ENCODE measurements at places on chromosomes 5 and 9.

- no peak for DNase-seq
Observed at GRCh38 chr5:32710550-32711361, at the start of gene NPR3. Gene NPR3 (plus strand): TSS chr5:32711321. CDS start chr5:32711777, 456 bp downstream.

GRCh38 chr5:97124335-97124734, 18.1 kb downstream of the LIX1 start:
- DNase-seq = no peak

DNA sequence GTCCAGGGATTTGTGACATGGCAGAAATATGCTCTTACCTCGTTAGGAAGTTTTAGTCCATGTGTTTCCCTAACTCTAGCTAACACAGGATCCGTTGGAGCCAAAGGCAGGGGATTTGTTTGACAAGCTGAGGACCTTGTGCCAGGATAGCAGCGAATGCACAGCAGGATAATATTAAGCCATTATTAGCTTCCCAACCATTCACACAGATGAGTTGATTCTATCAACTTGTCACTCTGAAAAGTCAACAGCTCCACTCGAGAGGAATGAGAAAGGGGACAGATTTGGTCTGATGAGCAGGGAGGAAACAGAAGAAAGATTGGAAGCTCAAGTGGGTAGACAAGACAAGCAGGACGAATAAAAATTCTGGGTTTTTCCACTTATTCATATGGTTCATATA, 106.2 kb downstream of the FSTL4 start:
- DNase-seq = no peak

GRCh38 chr5:80191991-80192398, 63.9 kb downstream of the SERINC5 start:
- DNase-seq = no peak

DNA sequence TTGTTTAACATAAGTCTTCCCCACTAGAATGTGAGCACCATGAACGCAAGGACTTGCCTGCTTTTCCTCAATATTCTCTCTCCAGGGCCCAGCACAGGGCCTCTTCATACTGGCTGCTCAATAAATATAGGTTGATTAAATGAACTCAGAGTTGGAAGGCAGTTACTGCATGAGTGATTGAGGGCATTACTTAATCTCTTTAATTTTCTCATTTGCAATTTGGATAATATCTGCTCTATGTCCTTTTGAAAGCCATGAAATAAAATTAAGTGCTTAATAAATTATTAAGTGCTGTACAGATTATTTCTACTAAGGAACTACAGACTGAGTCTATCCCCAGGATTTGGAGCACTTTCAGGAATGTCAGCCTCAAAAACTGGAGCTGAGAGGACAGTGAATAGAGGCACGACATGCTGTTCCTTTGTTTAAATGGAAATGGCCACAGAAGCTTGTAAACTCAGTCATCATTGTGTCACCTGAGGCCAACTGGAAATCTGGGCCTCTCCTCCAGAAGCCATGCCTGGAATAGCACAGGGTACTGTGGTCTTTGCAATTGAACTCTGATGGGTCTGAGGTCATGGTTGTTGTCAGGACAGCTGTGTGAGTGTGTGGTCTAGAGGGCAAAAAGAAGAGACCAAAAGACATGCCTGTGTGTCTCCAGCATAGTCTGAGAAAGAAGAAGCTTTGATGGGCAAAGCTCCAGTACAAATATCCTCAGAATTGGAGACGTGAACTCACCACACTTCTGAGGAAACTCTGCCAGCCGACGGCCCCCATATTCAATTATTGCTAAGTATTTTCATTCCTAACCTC, 86.1 kb downstream of the SH3TC2 start:
- no peak for DNase-seq

DNA sequence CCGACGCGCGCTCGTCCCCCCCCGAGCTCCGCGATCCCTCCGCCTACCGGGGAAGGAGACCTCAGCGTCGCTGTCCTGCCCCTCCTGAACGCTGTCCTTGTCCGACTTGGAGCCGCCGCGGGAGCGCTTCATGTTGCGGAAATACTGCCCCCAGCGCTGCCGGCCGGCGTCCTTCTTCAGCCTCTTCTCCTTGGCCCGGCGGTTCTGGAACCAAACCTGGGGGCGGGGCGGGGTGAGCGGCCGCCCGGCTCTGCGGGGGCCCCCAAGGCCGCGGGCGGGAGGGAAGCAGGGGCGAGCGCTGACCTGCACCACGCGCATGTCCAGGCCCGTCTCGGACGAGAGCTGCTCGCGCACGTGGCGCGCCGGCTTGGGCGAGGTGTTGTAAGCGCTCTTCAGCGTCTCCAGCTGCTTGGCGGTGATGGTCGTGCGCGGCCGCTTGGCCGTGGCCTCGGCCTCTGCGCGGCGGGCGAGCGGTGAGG, 6.3 kb downstream of the LHX3 start:
- DNase-seq = no peak

DNA sequence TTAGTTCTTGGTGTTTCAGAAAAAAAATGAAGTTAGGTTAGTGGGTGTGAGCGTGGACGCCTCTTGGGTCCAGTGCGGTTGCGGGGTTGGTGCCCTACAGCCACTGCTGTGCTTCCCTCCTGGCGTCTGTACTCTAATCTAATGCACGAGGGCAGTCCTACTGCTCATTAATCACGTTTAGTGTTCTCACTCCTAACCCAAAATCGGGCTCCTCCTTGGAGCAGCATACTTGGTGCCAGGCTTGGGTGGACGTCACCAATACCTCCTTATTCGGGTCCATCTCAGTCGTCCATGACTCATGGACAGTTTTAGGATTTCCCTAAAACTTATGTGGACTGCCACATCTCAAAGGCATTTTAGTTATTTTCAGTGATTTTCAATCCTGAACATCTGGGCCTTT, 41.6 kb downstream of the TRIO start:
- DNase-seq = no peak

- DNase-seq = no peak
Observed at GRCh38 chr5:159978358-159978757, 30.6 kb upstream of the TTC1 start.

- no peak for DNase-seq
Observed at GRCh38 chr5:53288511-53288910, 179.0 kb upstream of the MOCS2 start.

DNA sequence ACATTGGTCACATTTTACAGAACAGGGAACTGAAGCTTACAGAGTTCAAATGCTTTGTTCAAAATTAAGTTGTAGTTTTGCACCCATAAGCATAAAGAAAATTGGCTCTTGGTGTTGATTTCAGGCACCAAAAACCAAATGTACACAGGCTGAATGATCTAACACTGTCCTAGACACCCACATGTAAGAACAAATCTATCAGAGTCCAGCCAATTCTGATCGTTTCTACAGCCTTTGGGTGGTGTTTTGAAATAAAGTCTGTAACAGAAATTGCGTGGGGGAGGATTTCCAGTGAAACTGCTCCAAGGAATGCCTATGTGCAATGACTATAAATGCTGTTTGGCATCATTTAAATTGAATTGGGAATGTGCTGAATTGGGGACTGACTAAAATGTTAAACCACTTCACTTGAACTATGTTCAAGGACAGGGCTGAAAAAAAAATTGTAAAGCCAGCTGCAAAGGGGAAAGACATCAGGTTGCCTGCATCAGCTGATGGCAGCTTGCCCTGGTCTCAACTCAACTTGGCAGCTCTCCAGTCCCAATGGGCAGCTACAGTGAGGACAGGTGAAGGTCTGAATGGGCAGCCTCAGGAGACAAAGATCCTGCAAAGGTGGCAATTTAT, 92.2 kb upstream of the TRPC7 start:
- no peak for DNase-seq

- DNase-seq = no peak
Observed at GRCh38 chr5:120096413-120096812, 367.7 kb upstream of the PRR16 start.

GRCh38 chr9:133439337-133439736, 17.2 kb downstream of the ADAMTS13 start:
- no peak for DNase-seq

DNA sequence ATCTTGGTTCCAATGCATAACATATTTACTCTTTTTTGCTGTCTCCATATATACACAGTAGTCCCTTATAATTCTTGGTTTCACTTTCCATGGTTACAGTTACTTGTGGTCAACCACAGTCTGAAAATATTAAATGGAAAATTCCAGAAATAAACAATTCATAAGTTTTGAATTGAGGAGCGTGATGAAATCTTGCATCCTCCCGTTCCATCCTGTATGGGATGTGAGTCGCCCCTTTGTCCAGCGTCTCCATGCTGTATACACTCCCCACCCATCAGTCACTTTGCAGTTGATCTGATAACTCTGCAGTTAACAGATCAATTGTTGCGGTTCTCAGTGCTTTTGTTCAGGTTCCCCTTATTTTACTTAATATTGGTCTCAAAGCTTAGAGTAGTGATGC, 11.5 kb upstream of the FAF2 start:
- DNase-seq = no peak

DNA sequence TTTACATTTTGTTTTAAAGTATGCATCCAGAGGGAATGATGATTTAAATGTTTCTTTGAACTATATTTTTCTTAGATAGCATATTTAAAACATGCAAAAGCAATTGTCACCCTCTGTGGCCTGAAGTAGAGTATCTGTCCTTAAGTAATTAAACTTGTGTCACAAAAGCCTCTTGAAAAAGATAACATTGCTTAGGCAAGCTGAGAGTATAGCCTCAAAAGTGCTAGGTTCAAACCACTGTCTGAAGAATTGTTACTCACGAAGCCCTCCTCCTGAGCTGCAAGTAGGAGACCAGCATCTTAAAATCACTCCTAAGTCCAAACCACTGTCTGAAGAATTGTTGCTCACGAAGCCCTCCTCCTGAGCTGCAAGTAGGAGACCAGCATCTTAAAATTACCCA, 378.0 kb upstream of the PRR16 start:
- DNase-seq = no peak

DNA sequence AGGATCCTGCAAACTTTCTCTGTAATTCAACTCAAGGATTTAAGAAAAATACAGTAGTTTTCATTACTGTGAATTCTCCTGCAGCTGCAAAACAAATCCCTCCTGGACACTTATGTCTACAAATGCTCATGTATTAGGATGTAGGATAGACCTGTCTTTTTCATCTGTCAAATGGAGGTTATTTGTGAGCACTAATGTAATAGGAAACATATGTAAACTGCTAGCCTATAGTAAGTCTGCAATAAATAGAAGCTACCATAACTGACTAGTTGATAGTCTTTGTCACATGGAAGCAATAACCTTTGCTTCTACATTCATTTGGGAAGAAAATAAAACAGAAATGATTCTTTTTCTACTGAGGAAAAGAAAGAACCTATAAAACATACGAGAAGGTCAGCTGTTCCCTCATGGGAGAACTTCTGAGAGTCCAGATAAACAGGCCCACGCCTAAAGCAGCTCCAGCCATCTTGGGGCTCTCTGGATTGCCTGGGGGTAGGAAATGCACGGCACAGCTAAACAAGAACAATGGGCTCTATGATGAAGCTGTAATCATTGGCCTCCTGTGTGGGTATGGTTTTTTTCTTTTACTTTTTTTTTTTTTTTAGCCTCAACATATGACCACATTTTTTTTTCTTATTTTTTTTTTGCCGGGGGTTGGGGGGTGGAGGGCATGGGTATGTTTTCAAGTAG, 6.2 kb downstream of the KCNV2 start:
- no peak for DNase-seq

GRCh38 chr9:87595610-87596009, 97.9 kb downstream of the DAPK1 start:
- no peak for DNase-seq

GRCh38 chr9:34503406-34503805, 19.4 kb downstream of the ENHO start:
- no peak for DNase-seq

DNA sequence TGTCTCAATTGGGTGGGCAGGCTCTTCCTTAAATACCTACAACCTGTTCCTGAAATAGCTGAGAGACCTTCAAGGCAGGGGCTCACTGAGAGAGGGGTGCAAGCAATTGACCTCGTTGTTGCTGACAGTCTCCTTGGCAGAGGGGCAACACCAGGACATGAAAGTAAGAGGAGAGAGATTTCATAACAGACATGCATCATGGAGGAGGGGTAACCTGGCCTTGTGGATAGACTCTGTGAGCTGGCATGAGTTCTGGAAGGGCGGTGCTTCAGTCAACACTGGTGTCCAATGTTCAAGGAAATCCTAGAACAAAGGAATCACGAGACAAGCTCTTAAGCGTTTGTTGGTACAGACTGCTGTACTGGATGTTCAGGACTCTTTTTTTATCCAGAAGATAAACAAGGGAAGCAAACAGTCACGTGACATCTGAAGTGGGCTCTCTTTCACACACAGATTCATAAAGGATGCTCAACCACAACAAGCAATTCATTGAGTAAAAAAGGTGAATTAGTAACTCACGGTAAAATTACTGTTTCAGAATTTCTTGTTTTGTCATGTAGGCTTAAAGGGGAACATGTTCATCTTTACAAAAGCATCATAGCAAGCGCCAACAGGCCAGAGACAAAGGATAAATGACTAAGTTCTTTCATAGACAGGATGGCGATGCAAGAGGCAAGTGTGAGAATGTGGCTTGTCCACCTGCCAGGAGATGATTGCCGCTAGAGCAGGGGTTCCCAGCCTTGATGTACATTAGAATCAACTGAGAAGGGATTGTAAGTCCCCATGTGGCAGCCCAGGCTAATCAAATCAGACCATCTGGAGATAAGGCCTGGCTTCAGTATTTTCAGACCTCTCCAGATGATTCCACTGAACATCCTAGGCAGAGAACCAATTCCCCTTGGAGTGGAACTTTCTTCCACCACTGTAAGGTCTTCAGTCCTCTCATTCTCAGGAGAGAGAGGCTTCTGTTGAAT, 20.7 kb downstream of the ANKRA2 start:
- DNase-seq = no peak

DNA sequence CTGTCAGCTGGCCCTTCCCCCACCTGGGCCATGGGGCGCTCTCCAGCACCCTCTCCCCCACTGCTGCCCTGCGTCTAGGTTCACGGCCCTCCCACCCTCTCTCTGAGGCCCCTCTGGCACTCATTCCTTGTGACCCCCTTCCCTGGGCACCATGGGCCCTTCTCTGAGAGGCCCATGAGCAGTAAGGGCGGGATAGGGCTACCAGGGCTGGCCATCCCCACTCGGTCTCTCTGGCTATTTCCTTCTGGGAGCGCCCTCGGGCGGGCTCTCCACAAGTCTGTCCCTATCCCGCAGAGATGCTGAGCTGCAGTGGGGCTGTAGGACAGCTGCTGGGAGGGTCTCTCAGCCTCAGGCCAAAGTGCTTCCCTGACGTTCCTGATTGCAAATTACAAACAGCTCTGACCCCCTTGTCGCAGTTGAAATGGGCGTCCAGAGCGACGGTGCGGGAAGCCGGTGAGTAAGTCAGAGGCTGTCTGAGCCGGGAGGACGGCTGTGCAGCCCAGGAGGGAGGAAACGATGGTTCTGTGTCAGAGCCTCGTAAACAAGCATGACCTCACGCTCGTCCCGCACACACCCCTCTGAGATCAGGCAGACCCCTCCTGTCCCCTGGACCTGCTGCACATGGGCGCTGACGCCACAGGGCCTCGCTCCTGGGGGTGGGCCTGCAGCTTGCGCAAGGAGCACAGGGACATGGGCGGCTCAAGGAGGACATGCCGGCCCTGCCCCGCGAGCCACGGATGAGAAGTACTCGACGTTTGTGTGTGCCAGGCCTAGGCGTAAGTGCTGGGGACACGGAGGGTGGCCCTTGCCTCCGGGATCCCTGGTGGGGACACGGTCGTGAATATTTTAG, 36.3 kb upstream of the GFPT2 start:
- no peak for DNase-seq

- no peak for DNase-seq
Observed at GRCh38 chr5:80631278-80632259, 22.9 kb upstream of the MSH3 start.

All from AG04450 (cell line).